A549 treated with GW870086 at 1 μM for 4 hours (cell line): ENCODE measurements at places on chromosomes 12 and 14. TPM values are rescaled to one million over a fixed set of nuclear protein-coding genes. Genes with fewer than 3 reads are reported as not detected.

TAOK3 gene
- 7.3 to 12.1 TPM (median 9.5 TPM) in 5 replicates for total RNA-seq

MSRB3 gene
- total RNA-seq, result 20.5 to 25.4 TPM (median 21.0 TPM) in 5 replicates

TSPAN19 gene
- not detected in 5 replicates for total RNA-seq

MOAP1 gene
- 11.2 to 14.9 TPM (median 13.7 TPM) in 5 replicates for total RNA-seq

E2F7 gene
- 5.0 to 8.2 TPM (median 7.7 TPM) in 5 replicates for total RNA-seq

ARHGDIB gene
- 1.1 to 1.5 TPM (median 1.3 TPM) in 5 replicates for total RNA-seq

DAO gene
- not detected in 5 replicates for total RNA-seq

SERPINA3 gene
- 9.1 to 10.6 TPM (median 10.1 TPM) in 5 replicates for total RNA-seq

COX8C gene
- total RNA-seq, result not detected in 5 replicates

EML5 gene
- total RNA-seq, result 0.38 to 0.59 TPM (median 0.53 TPM) in 5 replicates

RASSF9 gene
- 0.71 to 1.1 TPM (median 0.96 TPM) in 5 replicates for total RNA-seq

FAM181A gene
- total RNA-seq, result not detected in 5 replicates

ARHGEF40 gene
- total RNA-seq, result 7.8 to 13.1 TPM (median 9.5 TPM) in 5 replicates

SLC10A1 gene
- not detected in 5 replicates for total RNA-seq

BLOC1S1 gene
- total RNA-seq, result 132 to 153 TPM (median 149 TPM) in 5 replicates

SERPINA5 gene
- total RNA-seq, result 0.14 to 0.29 TPM (median 0.17 TPM) in 4 of 5 replicates, not detected in the other

CEBPE gene
- not detected in 5 replicates for total RNA-seq

CDKN3 gene
- total RNA-seq, result 76.4 to 82.2 TPM (median 79.0 TPM) in 5 replicates

LMO3 gene
- 0.03 TPM in 1 of 5 replicates, not detected in the others for total RNA-seq

SLC25A21 gene
- total RNA-seq, result 0.55 to 1.0 TPM (median 0.73 TPM) in 5 replicates

NUAK1 gene
- total RNA-seq, result 6.5 to 8.1 TPM (median 7.2 TPM) in 5 replicates

KRT71 gene
- not detected in 5 replicates for total RNA-seq

BEST3 gene
- total RNA-seq, result 0.97 to 1.5 TPM (median 1.2 TPM) in 5 replicates

A2ML1 gene
- not detected in 5 replicates for total RNA-seq

RAB2B gene
- 10.8 to 15.1 TPM (median 12.6 TPM) in 5 replicates for total RNA-seq
